Kidney (tissue), 22 donors: ENCODE measurements at places on chromosomes 6 and 20. TPM values are rescaled to one million over a fixed set of nuclear protein-coding genes. Genes with fewer than 3 reads are reported as not detected.

Gene MYLK4
- total RNA-seq, result 1.3 TPM

Gene SFTA2
- total RNA-seq, result 30.5 TPM

Gene LYRM4
- 21.3 TPM for total RNA-seq

Gene TCEA2
- total RNA-seq, result 53.8 TPM

Gene STAU1
- total RNA-seq, result 85.4 TPM

Gene GINS1
- 2.4 TPM for total RNA-seq

Gene OPN5
- total RNA-seq, result 0.16 TPM

Gene SERAC1
- total RNA-seq, result 6.7 TPM

DNA sequence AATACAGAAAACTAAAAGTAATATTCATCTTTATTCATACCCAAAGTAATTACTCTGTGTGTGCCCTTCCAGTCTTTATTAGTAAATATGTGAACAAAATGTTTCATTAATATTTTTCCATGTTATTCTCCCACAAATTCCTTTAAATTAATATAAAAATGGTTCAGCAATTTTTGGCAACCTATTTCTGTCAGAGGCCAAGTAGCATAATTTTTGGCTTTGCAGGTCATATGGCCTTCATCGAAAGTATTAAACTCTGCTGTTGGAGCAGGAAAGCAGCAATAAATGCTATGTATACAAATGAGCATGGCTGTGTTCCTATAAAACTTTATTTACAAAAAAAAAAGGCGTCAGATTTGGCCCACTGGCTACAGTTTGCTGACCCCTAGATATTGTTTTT lies 16.1 kb downstream of the ZC2HC1B start:
- H3K27ac ChIP-seq, result no peak overlapping the region
- H3K4me1 ChIP-seq, result no peaks in the 10 kb centered on the region
- no peaks in the 10 kb centered on the region for H3K36me3 ChIP-seq

DNA sequence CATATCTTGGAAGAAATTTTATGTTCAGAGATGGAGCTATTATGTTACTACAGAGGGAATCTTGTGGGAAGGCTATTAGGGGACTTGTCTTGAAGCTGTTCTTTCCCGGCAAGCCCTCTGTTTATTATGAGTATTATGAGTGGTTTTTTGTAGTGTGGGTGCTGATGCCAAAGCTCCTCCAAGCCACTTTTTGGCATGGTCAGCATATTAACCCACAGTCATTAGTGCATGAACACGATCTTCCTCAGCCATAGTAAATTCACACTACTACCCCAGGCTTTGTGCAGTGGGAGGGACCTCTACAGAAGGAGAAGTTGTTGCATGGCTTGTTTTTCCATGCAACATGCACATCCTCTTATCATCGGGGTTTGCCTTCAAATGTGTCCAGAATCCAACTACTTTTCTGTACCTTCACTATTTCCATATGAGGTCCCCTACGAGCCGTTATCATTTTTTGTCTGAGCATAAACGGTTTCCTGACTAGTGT lies 6.5 kb upstream of the BMP6 start:
- no peak for DNase-seq
- H3K4me3 ChIP-seq, result no peak overlapping the region
- H3K4me1 ChIP-seq, result no peaks in the 10 kb centered on the region
- peaks cover 5% of the 10 kb centered on the region for H3K27me3 ChIP-seq

DNA sequence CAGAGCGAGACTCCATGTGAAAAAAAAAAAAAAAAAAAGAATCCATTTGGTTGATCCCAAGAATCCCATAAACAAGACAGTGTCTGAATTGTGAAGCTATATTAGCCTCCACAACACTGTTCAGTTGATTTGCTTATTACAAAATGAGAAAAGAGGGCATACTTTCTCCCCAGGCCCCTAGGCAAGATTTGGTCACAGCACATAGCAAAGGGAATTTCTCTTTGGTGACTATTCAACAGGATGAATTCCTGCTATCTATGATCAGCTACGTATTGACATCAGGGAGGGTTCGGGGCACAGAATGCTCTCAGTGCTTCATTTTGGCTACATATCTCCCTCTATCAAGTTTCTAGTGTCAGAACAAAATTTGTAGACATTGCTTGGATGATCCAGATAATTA lies 20.2 kb upstream of the SLC22A3 start:
- H3K4me1 ChIP-seq, result no peaks in the 10 kb centered on the region
- H3K4me3 ChIP-seq, result no peak overlapping the region
- DNase-seq, result no peak
- no peaks in the 10 kb centered on the region for H3K27me3 ChIP-seq
- no peaks in the 10 kb centered on the region for H3K36me3 ChIP-seq

- no peak overlapping the region for H3K4me3 ChIP-seq
- no peaks in the 10 kb centered on the region for H3K27me3 ChIP-seq
- no peaks in the 10 kb centered on the region for H3K36me3 ChIP-seq
Observed at GRCh38 chr6:113338644-113339043, 518.5 kb upstream of the MARCKS start.

DNA sequence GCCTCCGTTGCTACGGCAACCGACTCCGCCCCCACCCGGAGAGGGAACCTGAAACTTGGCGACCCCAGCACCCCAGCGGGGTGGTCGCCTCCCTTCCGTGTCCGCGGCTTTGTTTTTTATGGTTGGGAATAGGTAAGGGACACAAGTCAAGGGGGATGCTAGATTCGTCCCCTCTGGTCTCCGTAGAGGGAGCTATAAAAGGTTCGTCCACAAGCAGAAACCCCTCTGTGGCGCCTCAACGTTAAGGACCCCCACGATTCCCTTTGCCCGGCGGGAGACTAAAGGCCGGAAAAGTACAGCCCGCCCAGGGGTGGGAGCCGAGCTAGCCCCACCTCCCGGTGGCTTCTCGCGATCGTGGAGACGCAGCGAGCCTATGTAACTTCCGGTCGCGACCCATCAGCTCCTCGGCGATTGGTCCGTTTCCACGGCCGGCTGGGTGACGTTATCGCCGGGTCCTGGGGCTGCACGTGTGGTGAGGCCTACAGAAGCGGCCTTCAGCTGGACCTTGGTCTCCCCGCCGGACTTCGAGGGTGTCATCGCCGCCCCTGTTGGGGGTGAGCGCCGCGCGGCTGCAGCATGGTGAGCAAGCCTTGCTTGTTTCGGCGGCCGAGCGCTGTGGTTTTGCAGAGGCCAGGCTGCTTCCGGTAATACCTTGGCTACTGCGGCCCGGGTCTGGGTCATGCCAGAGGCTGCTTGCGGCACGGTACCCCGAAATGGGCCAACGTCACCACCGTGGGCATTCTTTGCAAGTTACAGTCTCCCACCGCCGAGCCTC lies at the start of gene LTV1:
Gene LTV1 (plus strand): TSS at position 437 of the 775 bp plus-strand sequence. CDS start 140 bp downstream, at position 577.
- H3K4me1 ChIP-seq, result peaks cover 4% of the 10 kb centered on the region
- H3K27ac ChIP-seq, result peak within 1 kb of the TSS; percentile 91
- DNase-seq, result peak; percentile 99
- H3K27me3 ChIP-seq, result no peaks in the 10 kb centered on the region

DNA sequence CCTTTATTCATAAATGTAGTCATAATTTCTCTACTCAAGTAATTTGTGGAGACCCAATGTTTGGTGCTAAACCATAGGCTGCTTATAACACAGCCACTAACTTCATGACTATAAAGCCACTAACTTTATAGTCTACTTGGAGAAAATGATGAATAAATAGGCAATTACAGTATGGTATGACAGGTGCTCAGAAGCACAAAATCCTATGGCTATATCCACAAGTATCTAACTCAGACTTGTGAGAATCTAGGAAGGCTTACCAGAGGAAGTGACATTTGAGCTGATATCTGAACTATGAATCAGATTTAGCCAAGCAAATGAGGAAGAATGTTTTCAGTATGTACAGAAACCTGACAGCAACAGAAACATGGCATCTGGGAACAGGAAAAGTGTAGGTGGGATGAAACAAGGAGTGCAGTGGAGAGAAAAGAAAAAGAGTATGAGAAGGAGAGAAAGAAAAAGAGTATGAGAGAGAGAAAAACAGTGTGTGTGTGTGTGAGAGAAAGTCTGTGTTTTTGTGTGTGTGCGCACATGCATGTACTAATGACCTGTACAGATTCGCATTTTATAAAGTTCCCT lies 59.9 kb downstream of the REV3L start:
- H3K27ac ChIP-seq, result no peak overlapping the region
- no peak overlapping the region for H3K4me3 ChIP-seq
- H3K36me3 ChIP-seq, result no peaks in the 10 kb centered on the region
- no peak for DNase-seq

DNA sequence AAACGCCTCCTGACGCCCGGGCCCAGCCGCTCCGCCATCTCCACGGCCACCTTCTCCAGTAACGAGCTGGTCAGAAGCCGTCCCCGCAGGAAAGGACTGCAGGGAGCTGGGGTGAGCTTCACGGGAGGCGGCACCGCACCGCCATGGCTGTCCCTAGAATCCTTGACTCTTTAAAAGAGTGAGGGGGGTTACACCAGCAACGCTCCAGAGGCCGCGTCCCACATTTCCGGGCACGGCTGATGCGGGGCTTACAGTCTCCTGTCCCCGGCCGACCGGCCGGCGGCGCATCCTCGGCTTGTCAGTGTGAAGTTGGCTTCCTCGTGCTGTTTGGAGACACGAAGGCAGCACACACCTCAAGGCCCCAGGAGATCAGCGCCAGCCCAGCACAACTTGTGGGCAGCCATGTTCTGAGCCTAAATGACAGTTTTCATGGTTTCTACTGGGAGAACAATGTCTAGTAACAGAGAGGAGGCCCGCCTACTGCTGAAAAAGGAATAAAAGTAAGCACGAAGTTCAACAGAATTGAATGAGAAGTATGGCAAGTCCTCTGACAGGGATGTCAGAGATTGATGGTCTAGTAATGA lies 30.4 kb downstream of the SLC2A4RG start:
- no peaks in the 10 kb centered on the region for H3K4me1 ChIP-seq
- no peak overlapping the region for H3K27ac ChIP-seq
- no peak overlapping the region for H3K4me3 ChIP-seq
- H3K27me3 ChIP-seq, result no peaks in the 10 kb centered on the region
- H3K36me3 ChIP-seq, result no peaks in the 10 kb centered on the region

DNA sequence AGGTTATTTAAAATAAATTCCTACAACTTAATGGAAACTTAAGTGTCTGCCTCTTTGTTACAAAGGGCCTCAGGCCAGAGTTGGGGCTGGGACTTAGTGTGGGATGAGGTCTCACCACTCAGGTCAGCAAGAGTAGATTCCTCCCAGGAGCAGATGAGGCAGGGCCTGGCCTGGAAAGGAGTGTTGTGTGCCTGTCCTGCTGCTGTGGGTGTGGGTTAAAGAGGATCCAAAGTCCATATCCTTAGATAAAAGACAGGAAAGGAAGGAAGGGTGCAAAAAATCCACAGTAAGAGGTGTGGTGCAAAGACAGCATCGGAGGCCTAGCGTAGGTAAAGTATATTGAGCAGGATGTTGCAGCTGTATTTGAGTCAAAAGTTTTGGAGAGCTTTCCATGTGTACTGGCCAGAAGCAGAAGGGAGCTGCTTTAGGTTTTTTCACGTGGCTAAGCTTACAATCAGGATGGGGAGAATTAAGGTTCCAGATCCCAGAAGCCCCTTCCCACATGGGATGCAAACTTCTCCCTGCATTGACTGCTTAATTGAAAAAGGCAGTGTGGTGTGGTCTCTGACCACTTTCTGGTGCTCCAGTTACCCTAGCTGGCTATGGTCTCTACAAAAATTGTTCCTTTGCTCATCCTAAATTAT lies 12.8 kb upstream of the PLCG1 start:
- no peak for DNase-seq
- H3K36me3 ChIP-seq, result peaks cover 47% of the 10 kb centered on the region
- H3K27me3 ChIP-seq, result no peaks in the 10 kb centered on the region
- H3K4me1 ChIP-seq, result no peaks in the 10 kb centered on the region
- no peak overlapping the region for H3K27ac ChIP-seq

DNA sequence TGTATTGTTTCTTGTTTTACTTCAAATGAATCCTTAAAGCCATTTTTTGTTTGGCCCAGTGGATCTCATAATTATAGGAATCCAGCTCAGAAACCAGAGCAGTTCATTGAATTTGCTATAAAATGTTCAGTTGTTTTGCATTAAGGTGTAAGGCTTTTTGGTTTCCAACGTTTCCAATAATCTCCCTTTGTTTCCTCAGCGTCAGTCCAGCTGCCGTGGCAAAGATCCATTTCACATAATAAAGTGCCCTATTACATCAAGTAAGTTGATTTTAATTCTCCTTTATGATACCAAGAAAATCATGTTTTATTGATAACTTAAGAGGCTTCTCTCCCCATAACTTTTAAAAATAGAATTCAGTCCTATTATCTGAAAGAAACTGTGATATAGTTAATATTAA lies 472.6 kb downstream of the UTRN start:
- H3K4me1 ChIP-seq, result no peaks in the 10 kb centered on the region
- no peak overlapping the region for H3K27ac ChIP-seq
- no peak for DNase-seq
- H3K27me3 ChIP-seq, result no peaks in the 10 kb centered on the region

GRCh38 chr20:62310757-62311121 lies 7.9 kb downstream of the ADRM1 start:
- no peaks in the 10 kb centered on the region for H3K27me3 ChIP-seq
- peaks cover 17% of the 10 kb centered on the region for H3K36me3 ChIP-seq
- H3K27ac ChIP-seq, result no peak overlapping the region
- H3K4me1 ChIP-seq, result peaks cover 4% of the 10 kb centered on the region

DNA sequence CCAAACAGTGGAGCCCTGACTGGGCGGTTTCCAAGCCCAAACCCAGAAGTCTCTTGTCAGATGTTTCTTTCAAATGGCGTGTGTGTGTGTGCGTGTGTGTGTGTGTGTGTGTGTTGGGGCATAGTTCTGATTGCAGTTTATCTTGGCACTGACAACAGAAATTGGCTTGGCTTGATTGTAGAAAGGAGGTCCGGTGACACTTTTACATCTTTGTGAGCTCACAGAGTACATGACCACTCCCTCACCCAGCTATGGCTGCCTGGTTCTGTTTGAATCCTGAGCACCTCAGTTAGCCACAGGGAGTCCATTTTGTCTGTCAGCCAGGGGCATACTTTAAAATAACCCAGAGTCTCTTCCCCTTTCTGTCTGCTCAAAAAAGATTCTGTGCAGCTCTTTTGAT lies 276.3 kb downstream of the CD83 start:
- no peak overlapping the region for H3K4me3 ChIP-seq
- no peak for DNase-seq
- no peaks in the 10 kb centered on the region for H3K27me3 ChIP-seq
- no peaks in the 10 kb centered on the region for H3K4me1 ChIP-seq
